Activated T-cell treated with anti-CD3 and anti-CD28 coated beads, Interleukin-2, amount 50 U/mL, for 4 hours (primary cell): ENCODE measurements at places on chromosomes 4 and X. TPM values are rescaled to one million over a fixed set of nuclear protein-coding genes. Genes with fewer than 3 reads are reported as not detected.

The MXRA5 gene
- 0.05 TPM for total RNA-seq

DNA sequence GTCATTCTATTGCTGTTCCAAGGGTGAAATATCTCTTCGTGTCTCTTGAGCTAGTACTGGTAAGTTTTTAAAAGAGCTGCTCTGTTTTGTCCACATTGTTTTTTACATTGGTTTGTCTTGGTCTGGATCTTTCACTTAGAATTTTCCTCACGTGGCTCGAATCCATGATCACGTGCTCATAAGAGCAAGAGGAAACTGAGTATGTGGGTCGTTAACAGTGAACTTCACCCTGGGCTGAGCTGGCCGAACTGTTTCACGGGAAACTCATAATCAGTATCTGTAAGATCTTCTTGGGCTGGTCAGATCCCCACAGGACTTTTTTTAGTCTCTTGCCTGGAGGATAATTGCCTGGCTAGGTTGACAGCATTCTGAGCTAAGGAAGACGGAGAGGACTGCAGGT, 77.8 kb upstream of the HELT start:
- DNase-seq = no peak

DNA sequence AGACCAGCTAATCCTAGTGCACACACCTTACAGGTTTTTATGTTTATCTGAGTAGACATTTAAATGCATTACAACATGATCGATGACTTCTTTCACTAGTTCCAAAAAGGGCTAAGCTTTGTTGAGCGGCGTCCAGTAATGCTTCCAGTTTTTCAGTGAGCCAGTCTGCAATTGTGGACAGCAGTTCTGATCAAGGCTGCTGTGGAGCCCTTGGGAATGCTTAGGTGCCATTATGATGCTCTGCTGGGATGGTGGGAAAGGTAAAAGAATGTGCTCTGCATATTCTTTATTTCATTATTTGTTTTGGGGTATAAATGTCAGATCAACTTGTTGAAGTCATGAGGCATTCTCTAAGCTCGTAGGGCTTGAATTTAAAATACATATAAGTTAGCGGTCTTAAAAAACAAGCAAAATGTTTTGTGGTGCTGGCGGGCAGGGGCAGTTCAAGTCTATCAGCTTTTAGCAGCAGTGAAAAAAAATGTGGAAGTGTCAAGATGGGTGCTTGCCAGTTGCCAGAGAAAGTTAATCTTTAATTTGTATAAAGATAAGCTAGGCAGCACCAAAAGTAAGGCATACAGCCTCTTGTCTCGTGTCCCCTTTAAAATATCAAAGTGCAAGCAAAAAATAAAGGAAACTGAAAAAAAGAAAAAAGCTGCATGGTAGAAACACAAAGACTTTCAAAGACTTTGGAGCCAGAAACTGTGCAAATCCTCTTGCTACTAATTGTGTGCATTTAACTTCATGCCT, 5.8 kb downstream of the MID1IP1 start:
- no peak for DNase-seq

- DNase-seq = no peak
Observed at GRCh38 chr4:174856926-174857800, 28.1 kb upstream of the GLRA3 start.

DNA sequence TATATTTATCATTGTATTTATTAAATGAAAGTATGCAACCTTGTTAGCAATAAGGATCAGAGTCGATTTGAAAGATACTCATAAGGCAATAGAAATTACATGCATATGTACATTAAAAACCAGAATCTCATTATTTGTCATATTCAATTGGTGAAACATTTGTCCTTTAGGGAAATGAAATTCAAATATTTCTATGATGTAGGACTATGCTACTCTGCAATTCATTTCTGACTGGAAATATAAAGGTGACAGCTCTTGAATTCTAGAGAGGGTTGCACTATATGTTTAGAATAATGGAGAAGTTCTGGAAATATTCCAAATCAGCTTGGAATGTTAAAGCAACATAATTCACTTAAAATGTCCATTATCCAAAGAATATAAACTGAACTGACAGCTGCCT, 1519.8 kb downstream of the ARAP2 start:
- DNase-seq = no peak

GRCh38 chr4:181962321-181962720, 280.9 kb upstream of the TENM3 start:
- DNase-seq = no peak

- DNase-seq = no peak
Observed at GRCh38 chr4:15864651-15865566, 73.6 kb downstream of the FGFBP1 start.

DNA sequence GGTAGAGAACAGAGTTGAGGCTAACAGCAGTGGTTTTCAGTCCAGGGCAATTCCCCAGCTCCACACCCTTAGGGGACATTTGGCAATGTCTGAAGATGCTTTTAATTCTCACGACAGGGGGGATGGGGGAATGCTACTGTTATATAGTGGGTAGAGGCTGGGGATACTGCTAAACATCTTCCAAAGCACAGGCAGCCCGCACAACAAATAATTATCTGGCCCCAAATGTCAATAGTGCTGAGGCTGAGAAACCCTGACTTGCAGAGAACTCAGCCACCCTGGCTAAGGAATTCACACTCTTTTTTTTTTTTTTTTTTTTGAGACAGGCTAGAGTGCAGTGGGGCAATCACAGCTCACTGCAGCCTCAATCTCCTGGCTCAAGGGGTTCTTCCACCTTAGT, 60.6 kb downstream of the POLR2B start:
- no peak for DNase-seq

GRCh38 chr4:149555146-149555545, 260.5 kb downstream of the IQCM start:
- DNase-seq = no peak

GRCh38 chr4:140777386-140777785, 21.2 kb upstream of the TBC1D9 start:
- no peak for DNase-seq

DNA sequence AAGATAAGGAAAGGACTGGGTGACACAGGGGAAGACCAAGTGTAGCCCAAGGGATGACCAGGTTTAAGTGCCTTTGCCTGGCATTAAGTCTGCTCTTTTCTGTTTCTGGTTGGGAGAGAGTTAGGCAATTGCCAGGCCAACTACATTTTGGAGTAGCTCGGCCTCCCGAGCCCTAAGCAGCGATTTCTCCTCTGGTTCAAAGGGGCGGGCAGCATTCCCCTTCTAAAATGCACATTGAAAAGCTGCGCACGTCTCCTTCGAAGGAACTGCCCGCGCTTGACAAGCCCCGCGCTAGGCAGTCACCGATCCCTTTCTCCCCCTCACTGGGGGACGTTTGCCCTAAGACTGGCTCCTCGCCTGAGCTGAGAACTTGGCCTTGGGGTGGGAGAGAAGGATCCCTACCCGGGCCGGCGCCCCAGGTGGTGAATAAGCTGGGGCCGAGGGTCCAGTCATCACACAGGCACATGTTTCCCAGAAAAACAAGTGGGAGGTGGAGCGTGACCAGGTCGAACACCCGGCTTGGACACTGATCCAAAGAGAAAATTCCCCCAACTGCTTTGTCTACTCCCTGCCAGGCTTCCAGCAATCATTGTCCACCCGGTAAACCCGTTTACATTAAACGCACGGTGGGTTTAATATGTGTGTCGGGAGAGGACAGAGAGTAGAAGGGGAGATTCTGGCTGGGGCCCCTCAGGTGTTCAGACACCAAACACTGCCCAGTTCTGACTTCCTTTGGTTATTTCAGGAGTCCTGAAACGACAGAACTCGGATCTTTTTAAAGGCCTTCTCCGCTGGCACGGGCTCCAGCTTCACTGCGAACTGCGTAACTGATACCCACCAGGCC, 4.0 kb downstream of the ARX start:
- DNase-seq = no peak

DNA sequence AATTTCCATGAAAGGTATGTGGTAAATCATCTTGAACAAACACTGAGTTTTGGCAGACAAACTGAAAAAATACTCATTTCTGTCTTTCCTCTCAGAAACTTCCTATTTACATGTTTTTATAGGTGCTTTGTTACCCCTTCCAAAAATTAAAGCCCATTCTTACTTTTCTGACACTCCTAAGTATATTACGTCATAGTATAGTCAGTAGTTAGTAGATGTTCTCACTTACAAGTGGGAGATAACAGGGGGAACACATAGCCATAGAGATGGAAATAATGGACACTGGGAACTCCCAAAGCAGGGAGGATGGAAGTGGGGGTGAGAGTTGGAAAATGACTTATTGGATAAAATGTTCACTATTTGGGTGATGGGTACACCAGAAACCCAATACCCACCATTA, 28.8 kb downstream of the TXK start:
- DNase-seq = no peak

DNA sequence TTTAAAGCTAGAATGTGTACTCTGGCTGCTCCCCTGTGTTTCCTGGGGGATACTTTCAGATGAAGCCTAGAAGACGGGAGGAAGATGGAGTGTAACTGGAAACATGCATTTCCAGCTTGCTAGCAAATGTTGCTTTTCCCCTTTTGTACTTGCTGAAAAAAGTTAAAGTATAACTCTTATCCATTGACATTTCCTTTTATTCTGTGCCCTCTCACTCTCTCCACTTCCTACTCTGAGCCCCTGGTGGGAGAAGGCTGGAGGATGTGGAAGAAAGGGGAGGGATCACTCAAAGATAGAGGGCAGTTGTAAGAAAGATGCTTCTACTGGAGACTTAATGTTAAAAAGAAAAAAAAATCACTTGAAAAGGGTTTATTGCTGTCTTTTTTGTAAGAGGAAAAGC, 396.5 kb downstream of the DTHD1 start:
- no peak for DNase-seq
